NCI-H1105 (cell line): ENCODE measurements at places on chromosomes 7 and 10.

GRCh38 chr10:21572578-21572977, 38.5 kb downstream of the MLLT10 start:
- no peak for DNase-seq

DNA sequence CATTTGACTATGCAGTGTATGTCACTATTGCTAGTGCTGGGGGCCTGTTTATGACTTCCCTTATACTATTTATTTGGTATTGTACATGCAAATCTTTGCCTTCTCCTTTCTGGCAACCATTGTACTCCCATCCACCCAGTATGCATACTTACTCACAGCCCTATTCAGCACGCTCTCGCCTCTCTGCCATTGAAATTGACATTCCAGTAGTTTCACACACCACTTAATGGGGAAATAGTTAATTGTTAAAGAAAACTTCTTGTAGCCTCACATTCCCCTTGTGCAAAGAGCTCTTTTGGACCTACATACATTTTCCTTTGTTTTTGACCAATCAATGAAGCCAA, 9.9 kb downstream of the CLDN12 start:
- DNase-seq, result no peak

GRCh38 chr7:18890134-18890533, 227.3 kb downstream of the TWIST1 start:
- no peak for DNase-seq

GRCh38 chr7:80499350-80499953, 12.4 kb downstream of the GNAT3 start:
- no peak for DNase-seq

DNA sequence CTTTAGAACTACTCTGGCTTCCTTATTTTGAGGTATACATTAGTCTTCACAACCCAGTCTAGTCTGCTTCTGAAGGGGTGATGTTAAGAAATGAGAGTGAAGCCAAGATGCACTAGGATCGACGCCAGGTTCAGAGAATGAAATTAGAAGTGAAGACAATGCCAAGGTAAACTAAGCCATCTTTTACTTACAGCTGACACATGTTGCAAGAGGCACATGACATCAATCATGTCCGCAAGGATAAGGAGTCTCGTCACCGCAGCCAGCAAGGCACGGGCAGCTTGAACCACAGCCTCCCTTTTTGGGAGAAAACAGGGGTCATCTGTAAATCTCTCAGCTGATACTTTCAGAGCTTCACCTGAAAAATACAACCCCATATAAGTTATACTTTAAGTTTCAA, 156.7 kb downstream of the CTNNA3 start:
- no peak for DNase-seq

DNA sequence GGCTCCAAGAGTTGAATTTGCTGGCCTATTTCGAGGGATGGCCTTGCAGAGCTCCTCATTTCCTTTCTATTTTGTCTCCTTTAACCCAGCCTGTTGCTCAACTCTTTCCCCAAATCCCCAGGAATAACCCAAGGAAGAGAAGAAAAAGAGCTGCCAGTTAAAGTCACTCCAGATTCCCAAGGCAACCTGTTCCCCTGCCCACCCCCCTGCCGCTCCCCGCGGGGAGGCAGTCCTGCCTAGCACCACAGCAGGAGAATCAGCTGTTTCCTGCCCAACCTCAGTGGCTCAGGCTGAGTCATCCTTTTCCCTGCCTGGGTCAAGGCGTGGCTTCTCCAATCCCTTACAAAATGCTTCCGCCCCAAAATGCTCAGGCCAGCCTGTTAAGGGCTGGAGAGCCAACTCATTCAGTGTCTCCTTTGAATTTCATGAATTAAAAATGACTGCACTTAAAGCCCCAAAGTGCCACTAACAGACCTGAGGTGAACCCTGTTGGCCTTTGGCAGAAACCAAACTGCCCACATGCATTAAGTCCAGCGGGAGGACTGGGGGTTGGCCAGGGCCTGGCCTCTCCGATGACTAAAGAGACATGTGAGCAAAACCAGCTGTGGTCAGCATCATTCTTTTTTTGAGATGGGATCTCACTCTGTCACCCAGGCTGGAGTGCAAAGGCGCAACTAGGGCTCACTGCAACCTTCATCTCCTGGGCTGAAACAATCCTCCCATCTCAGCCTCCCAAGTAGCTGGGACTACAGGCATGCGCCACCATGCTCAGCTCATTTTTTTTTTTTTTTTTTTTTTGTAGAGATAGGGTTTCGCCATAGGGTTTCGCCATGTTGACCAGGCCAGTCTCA, 83.2 kb upstream of the KIF5B start:
- no peak for DNase-seq

DNA sequence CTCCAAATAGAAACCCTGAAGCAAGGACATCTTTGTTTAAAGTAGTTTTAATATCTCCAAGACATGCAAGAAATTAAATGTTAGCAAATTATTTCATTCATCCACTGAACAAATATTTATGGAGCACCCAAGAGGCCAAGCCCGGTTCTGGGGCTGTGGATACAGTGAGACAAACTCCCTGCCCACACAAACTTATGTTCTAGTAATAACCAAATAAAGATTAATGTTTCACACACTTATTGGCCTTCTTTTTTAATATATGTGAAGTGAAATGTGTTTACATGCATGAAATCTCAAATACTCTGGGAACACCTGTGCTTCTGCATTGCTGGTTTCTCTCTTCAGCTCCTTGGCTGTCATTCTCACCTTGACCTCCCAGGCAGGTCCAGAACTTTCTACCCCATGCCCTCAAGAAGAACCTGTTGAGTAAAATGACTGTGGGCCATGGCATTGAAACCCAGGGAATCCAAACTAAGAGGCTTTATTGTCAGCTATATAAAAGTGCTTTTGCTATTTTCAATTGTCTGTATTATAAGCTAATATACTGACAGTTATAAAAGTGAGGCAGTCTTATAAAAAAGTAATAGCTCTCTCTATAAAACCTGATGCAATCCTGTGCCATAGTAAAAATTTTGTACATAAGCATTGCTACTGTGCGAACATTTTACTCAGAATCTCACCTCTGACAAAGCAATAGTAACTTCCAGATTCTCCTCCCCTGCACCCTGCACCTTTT, 43.7 kb downstream of the SVIL start:
- no peak for DNase-seq

DNA sequence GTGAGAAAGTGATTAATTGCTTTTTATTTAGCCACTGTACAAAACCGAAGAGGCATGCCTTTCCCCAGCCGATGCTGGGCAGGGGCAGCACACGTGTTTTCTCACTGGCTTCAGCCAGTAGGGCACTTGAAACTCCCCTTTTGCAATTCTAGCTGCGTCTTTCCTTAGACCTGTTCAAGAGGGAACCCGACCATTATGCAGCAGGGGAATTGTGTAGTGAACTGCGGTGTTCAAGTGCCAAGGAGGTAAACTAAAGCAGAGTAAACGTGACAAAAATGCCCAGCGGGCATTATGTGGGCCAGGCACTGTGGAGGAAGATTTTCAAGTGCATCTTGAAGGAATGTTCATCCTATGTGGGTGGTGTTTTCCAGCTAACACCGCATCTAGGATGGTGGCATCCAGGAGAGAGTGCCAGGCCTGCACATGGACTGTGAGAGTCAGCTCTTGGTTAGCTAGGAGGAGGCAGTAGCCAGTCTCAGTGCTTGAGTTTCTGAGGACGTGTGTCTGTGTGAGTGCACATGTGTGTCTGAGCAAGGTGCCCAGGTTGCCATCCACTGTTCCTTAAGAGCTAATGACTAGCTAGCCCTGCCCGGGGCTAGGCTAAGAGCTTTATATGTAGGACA, 3.3 kb downstream of the WIPF3 start:
- DNase-seq, result no peak

DNA sequence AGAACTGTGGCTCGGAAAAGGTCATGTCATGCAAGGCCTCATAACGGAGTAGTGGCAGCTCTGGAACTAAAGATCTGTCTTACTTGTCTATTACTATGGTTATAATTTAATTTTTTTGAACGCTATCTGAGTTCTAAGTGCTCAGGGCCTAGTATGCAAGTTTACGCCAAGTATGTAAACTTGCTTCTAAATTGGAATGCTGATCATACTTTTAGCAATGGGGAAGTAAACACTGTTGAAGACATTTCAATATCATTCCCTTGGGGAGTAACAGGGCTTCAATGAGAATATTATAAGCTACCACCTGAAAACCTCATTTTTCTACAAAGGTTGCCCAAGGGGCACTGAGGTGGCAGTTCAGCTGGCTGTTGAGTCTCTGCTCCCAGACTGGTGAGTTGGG, 69.5 kb upstream of the NFKB2 start:
- DNase-seq, result no peak

GRCh38 chr10:63313066-63313717, 152.6 kb downstream of the JMJD1C start:
- no peak for DNase-seq

GRCh38 chr7:70432567-70433001, 699.4 kb upstream of the GALNT17 start:
- DNase-seq, result peak; percentile 53

GRCh38 chr7:25669961-25670841, 441.9 kb upstream of the NPVF start:
- no peak for DNase-seq

- no peak for DNase-seq
Measured at GRCh38 chr7:80968606-80969005, 49.8 kb upstream of the SEMA3C start.

DNA sequence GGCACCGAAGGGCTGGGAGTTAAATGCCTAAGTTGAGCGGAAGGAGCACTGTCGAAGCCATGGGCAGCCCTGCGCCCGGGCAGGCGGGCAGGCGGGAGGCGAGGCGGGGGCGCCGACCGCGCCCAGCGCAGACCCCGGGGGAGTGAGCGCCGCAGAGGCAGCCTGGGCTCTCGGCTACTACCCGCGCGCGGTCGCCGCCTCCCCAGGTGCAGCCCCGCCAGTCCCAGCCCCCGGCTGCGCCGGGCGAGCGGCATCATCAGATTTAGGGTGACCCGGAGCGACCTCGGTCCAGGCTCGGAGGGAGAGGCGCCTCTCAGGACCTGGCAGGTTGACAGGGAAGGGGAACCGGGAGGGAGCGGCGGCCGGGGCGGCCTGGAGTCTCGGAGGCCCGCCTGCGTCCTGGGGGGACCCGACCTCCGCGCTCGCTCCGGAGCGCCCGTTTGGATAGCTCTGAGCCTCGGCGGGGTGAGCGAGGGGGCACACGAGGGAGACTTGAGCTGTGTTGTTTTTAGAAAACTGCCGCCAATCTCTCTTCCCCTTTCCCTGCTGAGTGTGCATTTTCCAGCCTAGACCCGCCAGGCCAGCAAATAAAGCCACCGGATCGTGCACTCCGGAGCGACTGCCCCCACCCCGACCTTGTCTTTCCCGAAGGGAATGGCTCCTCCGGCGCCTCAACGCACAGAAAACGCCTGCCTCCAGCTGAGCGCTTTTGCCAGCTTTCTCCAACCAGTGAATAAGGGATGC, 2.3 kb upstream of the NRP1 start:
- no peak for DNase-seq

DNA sequence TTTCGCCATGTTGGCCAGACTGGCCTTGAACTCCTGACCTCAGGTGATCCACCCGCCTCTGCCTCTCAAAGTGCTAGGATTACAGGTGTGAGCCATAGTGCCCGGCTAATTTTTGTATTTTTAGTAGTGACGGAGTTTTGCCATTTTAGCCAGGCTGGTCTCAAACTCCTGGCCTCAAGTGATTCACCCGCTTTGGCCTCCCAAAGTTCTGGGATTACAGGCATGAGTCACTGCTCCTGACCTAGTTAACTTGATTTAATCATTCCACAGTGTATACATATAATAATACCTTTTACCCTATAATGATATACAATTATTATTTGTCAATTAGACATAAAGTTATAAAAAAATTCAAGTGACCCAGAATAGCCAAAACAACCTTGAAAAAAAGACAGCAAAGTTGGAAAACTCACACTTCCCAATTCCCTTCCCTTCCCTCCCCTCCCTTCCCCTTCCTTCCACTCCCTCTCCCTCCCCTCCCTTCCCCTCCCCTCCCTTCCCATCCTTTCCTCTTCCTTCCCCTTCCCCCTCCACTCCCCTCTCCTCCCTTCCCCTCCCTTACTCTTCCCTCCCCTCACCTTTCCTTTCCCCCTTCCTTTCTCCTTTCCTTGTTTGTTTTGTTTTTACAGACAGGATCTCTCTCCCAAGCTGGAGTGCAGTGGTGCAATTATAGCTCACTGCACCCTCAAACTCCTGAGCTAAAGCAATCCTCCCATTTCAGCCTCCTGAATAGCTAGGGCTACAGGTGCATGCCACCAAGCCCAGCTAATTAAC, 14.8 kb upstream of the ZMIZ2 start:
- no peak for DNase-seq

GRCh38 chr10:75648854-75649253, 217.4 kb downstream of the LRMDA start:
- no peak for DNase-seq

DNA sequence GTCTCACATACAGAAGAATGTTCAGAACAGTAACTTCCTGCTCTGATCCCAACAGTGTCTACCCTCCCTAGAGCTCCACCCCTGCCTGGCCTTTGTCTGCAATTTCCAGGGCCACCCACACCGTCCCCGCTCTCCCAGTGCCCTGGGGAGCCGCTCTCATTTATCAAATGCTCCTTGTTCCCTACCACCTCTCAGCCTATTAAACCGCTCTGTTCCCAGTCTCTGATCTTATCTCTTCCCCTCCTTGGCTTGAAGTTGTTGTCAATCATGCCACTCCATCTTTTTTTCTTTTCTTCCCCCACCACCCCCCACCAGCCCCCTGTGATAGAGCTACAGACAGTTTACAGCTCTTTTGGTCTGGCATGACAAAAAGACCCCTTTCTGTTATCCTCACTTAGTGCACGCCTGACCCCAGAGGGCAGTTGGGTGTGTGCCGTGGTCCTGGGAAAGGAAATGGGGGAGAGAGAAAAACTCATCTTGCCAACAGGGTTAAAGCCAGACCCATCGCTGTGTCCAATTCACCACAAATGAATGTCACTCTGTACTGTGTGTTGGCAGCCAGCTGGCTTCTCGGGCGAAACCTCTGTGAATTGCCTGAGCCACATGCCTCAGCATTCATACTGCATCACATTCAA, 28.8 kb upstream of the HECTD2 start:
- no peak for DNase-seq

- DNase-seq, result peak; percentile 95
Measured at GRCh38 chr7:12403287-12404181, at the start of gene VWDE. VWDE (minus strand) TSS chr7:12403865; CDS start chr7:12403716, 149 bp downstream.

GRCh38 chr7:75793676-75794075, 19.9 kb downstream of the CCL24 start:
- no peak for DNase-seq

GRCh38 chr10:56583316-56583715, 222.3 kb upstream of the ZWINT start:
- no peak for DNase-seq

- DNase-seq, result no peak
Measured at GRCh38 chr10:17075533-17076359, 53.9 kb downstream of the CUBN start.
